ENCODE measurements at places on chromosomes 3 and 15.

DNA sequence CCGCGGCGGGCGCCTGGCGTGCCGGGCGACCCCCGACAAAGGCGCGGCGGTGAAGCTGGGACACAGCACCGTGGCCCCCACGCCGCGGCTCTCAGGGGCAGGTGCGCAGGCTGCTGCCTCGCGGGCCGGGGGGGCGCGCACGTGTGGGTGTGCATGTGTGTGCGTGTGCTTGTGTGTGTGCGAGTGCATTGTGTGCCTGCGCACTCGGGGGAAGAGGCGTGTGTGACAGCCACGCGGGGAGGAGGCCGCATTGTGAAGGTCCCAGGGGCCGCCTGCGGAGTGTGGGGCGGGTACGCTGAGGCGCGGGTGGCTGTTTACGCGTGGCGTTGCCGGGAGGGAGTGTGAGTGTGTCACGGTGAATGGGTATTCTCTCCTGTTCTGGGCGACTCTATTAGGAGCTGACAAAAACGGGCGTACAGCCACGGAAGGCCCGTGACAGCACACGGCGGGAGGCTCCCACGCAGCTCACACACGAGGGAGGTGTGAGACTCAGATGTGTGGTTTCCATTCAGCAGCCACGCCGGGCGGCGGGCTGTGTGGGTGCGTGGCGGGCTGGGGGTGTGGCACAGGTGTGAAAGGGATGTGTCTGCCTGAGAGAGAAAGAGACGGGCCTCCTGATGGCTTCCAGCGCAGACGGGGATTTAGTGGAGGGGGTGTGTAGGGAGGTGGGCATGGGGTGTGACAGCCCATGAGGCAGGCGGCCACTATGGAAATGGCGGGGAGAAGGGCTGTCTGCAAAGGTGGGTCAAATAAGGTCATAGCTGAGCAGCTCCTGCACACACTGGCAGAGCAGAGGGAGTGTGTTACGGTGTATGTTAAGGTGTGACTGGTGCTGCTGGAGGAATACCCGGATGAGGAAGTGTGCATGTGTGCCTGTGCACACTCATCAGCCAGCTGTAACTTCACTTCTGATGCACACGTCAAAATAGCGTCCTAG, 750 bp downstream of the PODXL2 start:
- peak; percentile 50 for DNase-seq

GRCh38 chr3:89116476-89116875, 9.1 kb downstream of the EPHA3 start:
- no peak for DNase-seq

GRCh38 chr15:62896969-62897486, 145.5 kb upstream of the TPM1 start:
- DNase-seq, result no peak

DNA sequence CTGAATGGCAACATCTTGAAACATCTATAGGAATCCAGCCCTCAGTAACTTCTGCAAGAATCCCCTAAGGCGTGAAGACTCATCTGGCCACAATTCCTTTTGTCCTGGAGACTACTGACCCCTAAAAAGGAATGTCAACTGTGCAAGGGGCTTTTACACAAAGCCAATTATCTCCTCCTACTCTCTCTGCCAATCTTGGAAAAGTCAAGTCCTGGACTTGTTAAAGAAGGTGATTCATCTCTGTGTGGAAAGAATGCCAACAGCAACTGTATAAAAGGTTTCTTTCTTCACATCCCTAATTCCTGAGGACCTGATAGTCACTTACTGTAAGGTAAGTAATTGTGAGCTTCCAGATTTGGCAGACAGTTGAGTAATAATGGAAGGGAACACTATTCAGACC, 22.3 kb downstream of the THRB start:
- DNase-seq, result no peak

DNA sequence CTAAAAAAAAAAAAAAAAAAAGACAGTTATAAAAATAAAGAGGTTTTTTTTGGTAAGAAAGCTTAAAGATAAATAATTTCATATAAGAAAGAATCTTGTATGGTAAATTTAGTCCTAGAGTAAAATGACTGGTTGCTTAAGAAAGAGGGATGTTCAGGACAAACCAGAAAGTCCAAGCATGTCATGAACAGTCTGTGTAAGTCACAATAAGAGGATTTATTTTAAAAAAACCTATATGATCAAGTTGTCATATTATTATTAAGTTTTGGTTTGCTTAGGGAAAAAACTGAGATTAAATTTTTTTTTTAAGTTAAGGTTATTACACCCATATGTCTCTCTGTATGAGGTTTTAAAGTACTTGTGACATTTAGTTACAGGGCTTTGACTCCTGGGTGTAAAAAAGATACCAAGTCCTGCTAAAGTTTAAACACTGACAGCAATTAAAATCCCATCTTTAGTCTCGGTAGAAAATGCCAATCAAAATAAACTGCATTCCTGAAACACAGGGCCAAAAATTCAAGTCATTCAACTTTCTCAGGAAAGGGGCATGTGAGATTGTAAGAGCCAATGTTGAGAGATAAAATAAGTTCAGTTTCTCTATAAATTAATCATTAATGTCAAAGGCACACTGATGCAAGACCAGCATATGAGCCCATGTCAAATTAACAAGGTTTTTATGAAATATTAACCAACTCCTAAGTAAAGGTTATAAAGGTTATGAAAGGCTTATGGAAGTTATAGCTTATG, 8.5 kb upstream of the BDH1 start:
- DNase-seq, result no peak

GRCh38 chr3:50112462-50112861, 23.7 kb downstream of the RBM5 start:
- DNase-seq, result no peak

DNA sequence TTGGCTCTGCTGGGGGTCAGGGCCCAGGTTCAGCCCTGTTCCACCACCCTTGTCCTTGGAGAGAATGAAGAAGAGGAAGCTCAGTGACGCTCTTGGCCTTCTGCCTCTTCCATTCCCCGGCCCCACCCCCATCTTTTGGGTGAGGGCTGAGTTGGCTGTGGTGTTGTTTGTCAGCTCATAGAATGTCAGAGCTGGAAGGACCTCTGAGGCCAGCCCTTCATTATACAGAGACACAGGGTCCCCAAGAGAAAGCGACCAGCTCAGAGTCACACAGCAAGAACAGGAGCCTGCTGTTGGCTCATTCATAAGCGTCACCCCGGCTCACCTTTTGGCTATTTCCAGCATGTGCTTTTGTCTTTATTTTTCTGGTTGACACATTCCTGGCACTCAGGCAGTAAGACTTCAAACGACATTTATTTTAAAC, 68.2 kb downstream of the AAGAB start:
- no peak for DNase-seq

- DNase-seq, result no peak
These were observed 21.5 kb downstream of the SCN5A start for GRCh38 chr3:38627956-38628355.

DNA sequence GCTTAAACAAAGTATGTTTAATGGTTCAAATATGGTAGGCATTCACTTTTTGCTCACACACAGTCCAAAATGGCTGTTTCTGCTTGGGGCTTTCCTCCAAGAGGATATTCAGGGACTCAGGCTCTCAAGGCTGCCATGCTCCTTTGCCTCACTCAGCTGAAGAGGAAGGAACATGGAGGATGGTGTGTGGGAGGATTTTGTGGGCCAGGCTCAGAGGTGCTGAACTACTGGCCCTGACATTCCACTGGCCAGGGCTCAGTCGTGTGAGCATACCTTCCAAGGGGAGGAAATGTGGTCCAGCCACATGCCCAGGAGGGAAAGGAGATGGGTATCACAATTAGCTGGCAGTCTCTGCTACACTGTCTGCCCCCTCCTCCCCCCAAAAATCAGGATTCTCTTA, 8.7 kb downstream of the PXYLP1 start:
- no peak for DNase-seq

DNA sequence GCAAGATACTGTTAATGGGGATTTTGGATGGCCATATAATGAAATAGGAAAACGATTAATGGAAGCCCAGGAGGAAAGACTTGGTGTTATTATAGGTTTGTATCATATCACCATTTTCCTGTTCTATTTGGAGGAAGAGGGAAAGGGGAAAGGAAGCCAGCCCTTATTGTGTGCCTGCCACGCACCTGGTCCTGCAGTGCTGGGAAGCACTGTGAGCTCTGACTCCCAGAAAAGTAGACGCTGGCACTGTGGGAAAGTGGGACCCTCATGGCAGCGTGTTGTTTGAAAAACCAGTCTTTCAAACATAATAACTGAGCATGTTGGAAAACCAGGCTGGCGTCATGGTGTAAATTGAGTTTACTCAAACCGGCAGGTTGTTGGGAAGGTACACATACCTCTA, 22.0 kb downstream of the CGNL1 start:
- no peak for DNase-seq

DNA sequence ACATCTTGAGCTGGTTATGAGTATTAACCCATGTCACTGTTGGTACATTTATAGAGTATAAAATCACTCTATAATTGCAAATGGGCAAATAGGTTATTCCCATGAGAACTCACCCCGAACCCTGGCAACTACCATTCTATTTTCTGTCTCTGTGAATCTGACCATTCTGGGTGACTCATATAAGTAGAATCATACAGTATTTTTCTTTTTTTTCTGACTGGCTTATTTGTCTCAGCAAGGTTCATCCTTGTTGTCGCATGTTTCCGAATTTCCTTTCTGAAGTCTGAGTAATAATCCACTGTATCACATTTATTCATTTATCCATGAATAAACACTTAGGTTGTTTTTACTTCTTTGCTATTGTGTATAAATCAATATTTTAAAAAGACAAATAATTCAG, 59.9 kb upstream of the CHRM5 start:
- DNase-seq, result no peak

- DNase-seq, result no peak
These were observed 3.0 kb upstream of the SHC4 start for GRCh38 chr15:48966595-48967301.

DNA sequence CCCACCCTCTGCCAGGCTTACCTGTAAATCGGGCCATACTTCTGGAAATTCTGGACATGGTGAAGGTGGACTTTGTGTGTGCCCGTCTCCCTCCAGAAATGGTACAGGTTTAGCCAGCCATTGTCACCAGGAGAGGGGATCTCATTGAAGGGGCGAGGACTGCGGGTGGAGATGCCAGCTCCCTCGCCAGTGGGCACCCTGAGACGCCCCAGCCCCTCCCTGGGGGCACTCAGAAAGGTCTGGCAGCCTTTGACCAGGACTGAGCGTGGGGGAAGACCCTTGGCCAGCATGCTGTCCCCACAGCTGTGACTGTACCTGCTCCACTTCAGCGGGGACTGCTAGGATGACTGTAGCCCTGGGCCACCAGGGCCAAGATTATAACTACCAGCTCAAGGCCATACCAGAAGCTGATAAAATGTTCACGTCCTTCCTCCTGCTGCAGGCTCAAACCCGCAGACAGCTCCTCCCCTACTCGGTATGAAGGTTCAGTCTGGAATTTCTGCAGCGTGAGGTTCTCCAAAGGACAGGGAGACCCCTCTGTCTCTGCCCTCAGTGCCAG, at the start of gene CYP11A1:
Gene CYP11A1 (minus strand): TSS at position 351 of the 559 bp plus-strand sequence. CDS start 61 bp downstream, at position 290.
- no peak for DNase-seq

GRCh38 chr3:177195242-177195991, 1.9 kb downstream of the TBL1XR1 start:
- no peak for DNase-seq

Measured in stimulated activated CD8-positive, alpha-beta memory T cell treated with anti-CD3 and anti-CD28 coated beads, Interleukin-12 subunit alpha, Interleukin-12 subunit beta, amount 100 ng/mL, for 4 hours (primary cell).